ENCODE measurements at places on chromosomes 16 and 17.

DNA sequence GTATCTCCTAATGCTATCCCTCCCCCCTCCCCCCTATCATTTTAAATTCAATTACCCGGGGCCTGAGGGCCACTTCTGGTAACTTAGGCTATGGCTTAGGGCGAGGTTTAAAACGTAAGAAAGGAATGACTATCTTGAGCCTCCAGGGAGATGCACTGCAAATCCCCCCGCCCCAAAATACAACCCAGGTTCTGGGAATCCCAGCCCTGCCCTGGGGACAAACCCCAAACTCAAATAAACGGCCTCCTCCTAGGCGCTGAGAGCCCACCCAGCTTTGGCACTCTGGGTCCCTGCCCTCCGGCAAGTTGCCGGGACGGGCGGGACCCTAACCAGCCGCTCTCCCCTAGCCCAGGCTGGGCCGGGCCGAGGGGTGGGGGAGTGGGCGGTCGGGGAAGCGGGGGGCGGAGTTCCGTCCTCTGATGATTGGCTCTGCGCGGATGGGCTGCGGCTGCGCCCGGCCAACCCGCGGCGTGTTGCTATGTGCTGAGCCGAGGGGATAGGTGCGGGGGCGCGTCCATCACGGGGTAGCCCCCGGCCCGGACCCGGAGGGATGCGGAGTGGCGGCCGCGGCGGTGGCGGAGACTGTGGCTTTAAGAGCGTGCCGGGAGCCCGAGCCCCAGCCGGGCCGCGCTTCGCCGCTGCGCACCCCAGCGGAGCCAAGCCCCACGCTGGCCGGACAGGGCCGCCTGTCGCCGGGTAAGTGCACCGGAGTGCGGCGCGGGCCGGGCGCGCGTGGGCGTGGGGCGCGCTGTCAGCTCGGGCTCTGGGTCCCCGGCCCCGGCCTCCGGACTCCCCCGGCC, at the start of gene YPEL2:
TSS of gene YPEL2 (plus strand) at position 527 of the 800 bp plus-strand sequence. CDS start 21,755 bp downstream, outside the sequence.
- DNase-seq = peak; percentile 89

GRCh38 chr17:83053739-83054451, 25.5 kb upstream of the METRNL start:
- no peak for DNase-seq

- no peak for DNase-seq
Observed at GRCh38 chr16:81921843-81922584, 89.3 kb downstream of the SDR42E1 start.

DNA sequence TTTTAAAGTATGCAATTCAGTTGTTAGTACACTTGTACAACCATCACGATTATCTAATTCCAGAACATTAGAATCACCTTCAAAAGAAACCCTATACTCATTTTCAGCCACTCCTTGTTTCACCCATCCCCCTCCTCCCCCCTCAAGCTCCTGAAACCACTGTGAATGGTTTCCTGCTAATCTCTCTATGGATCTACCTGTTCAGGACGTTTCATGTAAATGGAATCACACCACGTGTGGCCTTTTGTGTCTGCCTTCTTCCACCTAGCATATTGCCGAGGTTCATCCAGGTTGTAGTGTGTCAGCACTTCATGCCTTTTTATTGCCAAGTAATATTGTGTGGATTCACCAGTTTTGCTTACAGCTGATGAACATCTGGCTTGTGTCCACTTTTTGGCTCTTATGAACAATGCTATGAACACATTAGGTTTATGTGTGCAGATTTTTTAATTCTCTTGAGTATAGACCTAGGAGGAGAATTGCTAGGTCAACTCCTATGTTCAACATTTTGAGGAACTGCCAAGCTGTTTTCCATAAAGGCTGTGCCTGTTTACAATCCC, 17.8 kb downstream of the EIF4A3 start:
- no peak for DNase-seq

DNA sequence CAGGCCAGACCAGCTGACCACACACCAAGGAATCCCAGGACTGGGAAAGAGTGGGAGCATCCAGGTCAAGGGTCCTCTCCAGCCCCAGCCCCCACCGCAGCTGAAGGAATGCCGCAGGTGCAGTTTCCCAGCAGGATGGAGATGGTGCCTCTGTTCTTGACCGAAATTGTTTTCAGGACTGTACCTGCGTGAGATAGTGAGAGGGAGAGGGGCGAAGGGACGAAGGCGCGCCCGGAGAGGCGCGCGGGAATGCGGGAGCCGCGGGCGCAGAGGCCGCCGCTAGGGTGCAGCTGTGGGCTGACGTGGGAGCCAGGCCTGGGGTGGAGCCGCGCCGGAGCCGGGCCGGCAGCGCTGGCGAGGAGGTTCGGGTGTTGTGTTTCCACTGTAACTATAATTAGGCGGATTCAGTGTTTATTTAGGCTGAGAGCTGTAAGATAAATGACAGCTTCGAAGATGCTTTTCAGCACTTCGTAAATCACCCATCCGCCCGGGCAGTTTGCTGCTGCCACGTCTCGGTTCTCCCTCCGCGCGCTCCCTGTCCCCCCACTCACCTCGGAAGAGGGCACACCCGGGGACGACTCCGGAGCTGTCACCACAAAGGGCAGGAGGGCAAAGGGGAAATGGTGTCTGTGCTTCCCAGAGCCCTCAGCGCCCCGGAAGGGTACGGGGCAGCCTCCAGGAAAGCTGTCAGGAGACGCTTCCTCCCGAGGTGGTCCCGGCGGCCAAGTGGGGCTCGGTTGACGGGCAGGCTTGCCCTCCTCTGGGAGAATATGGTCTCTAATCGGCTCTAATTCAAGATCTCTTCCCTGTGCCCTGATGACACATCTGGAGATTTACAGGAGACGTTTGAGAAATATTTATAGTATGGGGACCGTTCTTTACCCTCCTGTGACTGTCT, 38.2 kb downstream of the HOXB1 start:
- DNase-seq = no peak

DNA sequence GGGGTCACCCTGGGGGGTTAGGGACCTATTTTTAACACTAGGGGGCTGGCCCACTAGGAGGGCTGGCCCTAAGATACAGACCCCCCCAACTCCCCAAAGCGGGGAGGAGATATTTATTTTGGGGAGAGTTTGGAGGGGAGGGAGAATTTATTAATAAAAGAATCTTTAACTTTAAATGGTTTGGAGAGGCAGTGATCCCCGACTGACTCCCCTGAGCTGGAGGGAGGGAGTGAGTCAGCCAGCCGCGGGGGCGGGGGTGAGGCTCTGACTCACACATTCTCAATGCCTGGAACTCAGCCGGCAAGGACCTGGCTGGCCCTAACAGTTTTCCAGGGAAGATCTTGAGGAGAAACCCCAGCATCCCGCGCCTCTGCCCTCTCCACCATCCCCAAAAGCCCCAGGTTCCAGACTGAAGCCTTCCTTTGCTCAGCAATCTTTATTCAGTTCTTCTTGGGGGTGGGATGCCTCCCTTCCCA, 1.5 kb downstream of the HCFC1R1 start:
- no peak for DNase-seq

- peak; percentile 19 for DNase-seq
Observed at GRCh38 chr16:8905168-8905762, 23.1 kb downstream of the LITAFD start.

DNA sequence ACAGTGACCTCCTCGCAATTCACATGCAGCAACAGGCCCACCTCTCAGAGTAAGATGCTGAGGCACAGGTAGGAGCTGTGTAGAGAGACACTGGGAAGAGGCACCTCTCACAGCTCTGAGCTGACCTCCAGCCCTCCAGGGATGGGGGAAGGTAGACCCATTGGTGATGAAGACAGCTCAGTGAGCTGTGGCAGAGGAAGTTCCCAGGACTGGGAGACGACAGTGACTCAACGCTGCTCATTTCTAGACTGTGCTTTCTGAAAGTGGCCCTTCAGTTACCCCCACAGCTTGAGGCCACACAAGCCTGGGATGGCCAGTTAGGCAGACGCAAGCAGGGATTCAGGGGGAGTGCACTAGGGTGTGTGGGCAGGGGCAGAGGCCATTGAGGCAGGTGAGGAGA, 2073.2 kb downstream of the TP53TG3F start:
- no peak for DNase-seq

- DNase-seq = no peak
Observed at GRCh38 chr16:57676553-57677085, 8.5 kb downstream of the ADGRG3 start.

- no peak for DNase-seq
Observed at GRCh38 chr16:16166085-16166484, 57.2 kb downstream of the ABCC6 start.

GRCh38 chr16:8544406-8544805, 45.9 kb downstream of the TMEM114 start:
- no peak for DNase-seq

DNA sequence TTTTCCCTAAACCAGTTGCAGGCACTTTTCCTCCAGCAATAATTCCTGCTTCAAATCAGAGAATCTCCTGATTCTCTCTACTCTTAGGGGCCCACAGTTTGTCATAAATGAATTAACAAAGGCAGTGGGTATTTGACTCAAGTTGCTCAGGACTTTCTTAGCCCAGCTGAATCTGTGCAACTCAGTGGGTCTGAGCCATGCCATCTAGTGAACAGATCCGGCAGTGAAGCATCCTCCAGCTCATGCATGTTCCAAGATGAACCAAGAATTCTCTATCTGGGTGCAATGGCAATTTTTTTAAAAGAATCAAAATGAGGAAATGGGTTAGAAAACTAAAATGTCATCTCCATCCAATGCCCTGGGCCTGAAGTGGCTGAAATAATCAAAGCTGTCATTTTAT, 575.2 kb upstream of the CDH11 start:
- no peak for DNase-seq

- no peak for DNase-seq
Observed at GRCh38 chr17:42553161-42553818, 567 bp downstream of the HSD17B1 start.

- peak; percentile 79 for DNase-seq
Observed at GRCh38 chr17:1122533-1123392, 57.0 kb downstream of the ABR start.

- DNase-seq = no peak
Observed at GRCh38 chr16:73710526-73710925, 586.1 kb upstream of the PSMD7 start.

DNA sequence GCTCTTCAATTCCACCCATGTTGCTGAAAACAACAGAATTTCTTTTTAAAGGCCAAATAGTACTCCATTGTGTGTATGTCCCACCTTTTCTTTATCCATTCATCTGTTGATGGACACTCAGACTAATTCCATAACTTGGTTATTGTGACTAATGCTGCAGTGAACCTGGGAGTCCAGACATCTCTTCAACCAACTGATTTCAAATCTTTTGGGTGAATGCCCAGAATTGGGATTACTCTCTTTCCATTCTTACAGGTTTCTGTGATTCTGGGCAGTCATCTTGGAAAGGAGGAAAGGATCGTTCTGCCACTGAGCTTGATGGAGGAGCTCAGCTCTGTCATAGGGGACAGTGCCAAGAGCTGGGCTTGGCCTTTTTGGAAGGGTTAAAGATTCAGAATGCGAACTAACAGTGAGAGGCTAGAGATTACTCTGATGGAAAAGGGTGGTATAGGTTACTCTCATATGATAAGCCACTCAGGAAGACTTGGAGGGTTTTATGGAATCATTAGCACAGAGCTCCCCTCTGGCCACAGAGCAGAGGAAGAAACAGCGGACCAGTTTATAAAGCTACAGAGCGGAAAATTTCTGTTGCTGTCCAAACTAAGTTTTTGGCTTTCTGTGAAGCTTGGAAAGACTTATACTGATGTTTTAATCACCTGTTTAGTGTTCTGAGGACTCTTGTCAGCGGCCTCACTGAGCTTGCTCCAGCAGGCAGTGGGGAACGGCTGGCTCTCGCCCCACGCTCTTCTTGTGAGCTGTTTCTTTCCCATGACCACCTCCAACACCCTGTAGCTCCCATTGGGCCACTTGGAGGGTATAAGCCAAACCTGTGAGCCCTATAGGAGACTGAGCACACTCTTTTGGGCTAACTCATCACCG, 48.3 kb downstream of the HIC1 start:
- no peak for DNase-seq

GRCh38 chr16:28891964-28892890, 13.9 kb downstream of the ATP2A1 start:
- DNase-seq = no peak

GRCh38 chr16:54282202-54282927, 4.2 kb downstream of the IRX3 start:
- DNase-seq = peak; percentile 72

DNA sequence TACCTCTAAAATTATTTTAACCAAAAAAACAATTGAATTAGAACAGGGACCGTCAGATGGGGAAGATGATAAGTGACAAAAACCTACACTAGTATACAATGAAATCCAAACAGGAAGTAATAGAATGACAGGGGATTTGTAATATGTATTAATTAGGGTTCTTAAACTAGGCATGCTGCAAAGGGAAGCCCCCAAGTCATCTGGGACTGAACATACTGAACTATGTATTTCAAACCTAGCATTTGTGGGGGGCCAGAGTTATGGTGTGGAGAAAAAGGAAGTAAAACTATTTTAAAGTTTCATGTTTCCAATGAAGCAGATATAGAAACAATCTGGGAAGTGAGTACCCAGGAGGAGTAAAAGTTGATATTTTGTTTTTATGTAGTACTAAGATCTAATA, 133.2 kb upstream of the HS3ST3A1 start:
- DNase-seq = no peak

DNA sequence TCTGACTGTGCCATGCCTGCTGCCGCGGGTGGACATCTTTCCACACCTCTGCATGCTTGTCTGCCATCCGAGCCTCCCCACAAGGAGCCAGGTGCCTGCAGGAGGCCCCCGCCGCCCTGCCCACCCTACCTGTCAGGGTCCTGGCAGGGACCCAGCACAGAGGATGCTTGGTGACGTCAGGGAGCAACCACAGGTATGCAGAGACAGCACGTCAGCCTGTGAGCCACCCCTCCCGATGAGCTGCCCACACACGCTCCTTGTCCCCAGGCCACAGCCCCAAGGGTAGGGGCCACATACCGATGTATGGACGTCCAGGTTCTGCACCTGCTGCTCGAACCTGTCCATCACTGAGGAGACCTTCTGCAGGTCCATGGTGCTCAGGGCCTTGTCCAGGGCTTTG, 10.6 kb downstream of the CHMP1A start:
- DNase-seq = no peak

DNA sequence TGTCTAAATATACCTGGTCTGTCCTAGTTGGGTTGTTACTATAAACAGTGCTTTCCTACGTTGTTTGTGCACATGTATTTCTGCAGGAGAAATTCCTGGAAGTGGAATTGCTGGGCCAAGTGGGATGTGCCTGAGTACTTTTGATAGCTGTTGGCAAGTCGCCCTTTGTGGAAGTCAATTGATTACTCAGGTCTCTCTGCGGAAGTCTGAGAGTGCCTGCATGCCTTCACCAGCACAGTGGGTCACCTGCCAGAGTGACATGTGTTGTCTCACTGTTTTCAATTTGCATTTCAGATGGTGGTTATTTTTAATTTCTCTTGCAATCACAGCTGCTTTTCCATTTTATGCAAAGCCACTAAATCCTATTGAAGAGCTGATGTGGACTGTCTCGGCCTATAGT, 2.3 kb upstream of the MVD start:
- DNase-seq = no peak

- DNase-seq = no peak
Observed at GRCh38 chr17:79280866-79281572, 206.4 kb downstream of the ENGASE start.

- DNase-seq = no peak
Observed at GRCh38 chr16:55406651-55407050, 72.3 kb upstream of the MMP2 start.

- DNase-seq = no peak
Observed at GRCh38 chr17:31788571-31788946, 70.5 kb downstream of the COPRS start.
